ENCODE measurements at places on chromosomes 7 and 10. TPM values are rescaled to one million over a fixed set of nuclear protein-coding genes. Genes with fewer than 3 reads are reported as not detected.

GPR15LG gene
- 6.8 TPM for total RNA-seq

STRIP2 gene
- total RNA-seq = 2.3 TPM

SPACDR gene
- total RNA-seq = not detected

FAM241B gene
- total RNA-seq = 2.3 TPM

STK31 gene
- total RNA-seq = 0.25 TPM

BNIP3 gene
- total RNA-seq = 278 TPM

KAZALD1 gene
- total RNA-seq = 1.1 TPM

INMT gene
- total RNA-seq = not detected

BTAF1 gene
- 45.7 TPM for total RNA-seq

GPR85 gene
- 0.35 TPM for total RNA-seq

C10orf95 gene
- total RNA-seq = 0.25 TPM

NUTM2E gene
- not detected for total RNA-seq

LHFPL3 gene
- total RNA-seq = not detected

HTRA1 gene
- 11.5 TPM for total RNA-seq

CTNNA3 gene
- total RNA-seq = under 0.01 TPM

LIPF gene
- total RNA-seq = not detected

ETV1 gene
- 2.3 TPM for total RNA-seq

SEC61A2 gene
- total RNA-seq = 17.5 TPM

CCL24 gene
- not detected for total RNA-seq

CPA4 gene
- total RNA-seq = 4.7 TPM

GTF2I gene
- total RNA-seq = 399 TPM

FANK1 gene
- total RNA-seq = 26.4 TPM

CPA2 gene
- not detected for total RNA-seq

GIMAP5 gene
- total RNA-seq = 0.20 TPM

GDF10 gene
- total RNA-seq = not detected

STEAP1 gene
- total RNA-seq = 13.4 TPM

NAT16 gene
- total RNA-seq = not detected

TIMM23B gene
- total RNA-seq = 14.0 TPM

CPN1 gene
- not detected for total RNA-seq

ADAM12 gene
- total RNA-seq = 19.4 TPM

PLEKHS1 gene
- total RNA-seq = 0.45 TPM

PAXIP1 gene
- 8.7 TPM for total RNA-seq

KIF5B gene
- 133 TPM for total RNA-seq

RAMP3 gene
- total RNA-seq = not detected

CHST12 gene
- total RNA-seq = 15.1 TPM

FGFBP3 gene
- 0.17 TPM for total RNA-seq

TMEM176A gene
- 0.35 TPM for total RNA-seq

CCM2 gene
- total RNA-seq = 52.2 TPM

VPS26A gene
- 79.3 TPM for total RNA-seq

IGFBP3 gene
- total RNA-seq = 296 TPM

AKR1D1 gene
- total RNA-seq = not detected

HBP1 gene
- 139 TPM for total RNA-seq

NPY gene
- total RNA-seq = not detected

SLC13A1 gene
- not detected for total RNA-seq

Data from renal cortical epithelial cell (primary cell).